ENCODE measurements at places on chromosomes 5 and 9. TPM values are rescaled to one million over a fixed set of nuclear protein-coding genes. Genes with fewer than 3 reads are reported as not detected.

The TIFAB gene
- total RNA-seq, result not detected

The ARL10 gene
- total RNA-seq, result 0.05 TPM

DNA sequence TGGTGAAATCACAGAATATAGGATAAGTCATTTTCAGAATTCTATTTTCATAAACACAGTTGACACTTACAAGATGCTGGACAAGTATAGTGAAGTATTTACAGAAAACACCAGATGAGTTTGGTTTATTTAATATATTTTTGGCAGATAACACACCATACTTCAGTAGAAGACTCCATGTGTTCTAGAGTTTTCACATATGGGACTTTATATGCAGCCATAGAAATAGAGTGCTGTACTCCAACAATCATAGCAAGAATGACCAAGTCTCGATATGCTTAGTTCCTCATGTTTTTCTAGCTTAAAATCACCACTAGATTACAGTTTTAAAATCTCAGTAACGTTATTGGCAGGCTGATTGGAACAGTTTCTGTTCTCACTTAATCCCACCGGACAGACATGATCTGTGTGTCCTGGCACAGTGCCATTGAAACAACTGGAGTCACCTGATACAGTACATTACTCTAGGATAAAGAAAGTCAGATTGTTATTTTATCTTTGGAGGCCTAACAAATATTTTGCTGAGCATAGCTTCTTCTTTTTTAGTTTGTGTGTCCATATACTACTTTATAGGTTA, 45.8 kb upstream of the ERBIN start:
- DNase-seq, result no peak

DNA sequence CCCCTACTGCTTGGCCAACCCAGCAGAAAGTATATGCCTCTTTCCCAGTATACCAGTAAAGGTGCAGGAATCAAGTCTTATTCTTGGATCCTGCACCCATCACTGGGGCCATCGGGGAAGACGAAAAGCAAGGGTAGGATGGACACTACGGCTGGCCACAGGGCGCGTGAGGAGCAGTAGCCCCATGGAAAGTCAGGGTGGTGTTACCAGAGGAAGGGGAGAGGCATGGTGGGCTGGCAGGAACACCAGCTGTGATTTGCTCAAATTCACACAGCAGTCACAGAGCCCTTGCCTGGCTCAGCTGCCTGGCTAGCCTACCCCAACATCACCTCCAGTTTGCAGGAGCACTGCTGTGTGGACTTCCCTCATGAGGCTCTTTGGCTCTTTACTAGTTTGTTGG, 34.5 kb upstream of the SAP30L start:
- DNase-seq, result no peak

DNA sequence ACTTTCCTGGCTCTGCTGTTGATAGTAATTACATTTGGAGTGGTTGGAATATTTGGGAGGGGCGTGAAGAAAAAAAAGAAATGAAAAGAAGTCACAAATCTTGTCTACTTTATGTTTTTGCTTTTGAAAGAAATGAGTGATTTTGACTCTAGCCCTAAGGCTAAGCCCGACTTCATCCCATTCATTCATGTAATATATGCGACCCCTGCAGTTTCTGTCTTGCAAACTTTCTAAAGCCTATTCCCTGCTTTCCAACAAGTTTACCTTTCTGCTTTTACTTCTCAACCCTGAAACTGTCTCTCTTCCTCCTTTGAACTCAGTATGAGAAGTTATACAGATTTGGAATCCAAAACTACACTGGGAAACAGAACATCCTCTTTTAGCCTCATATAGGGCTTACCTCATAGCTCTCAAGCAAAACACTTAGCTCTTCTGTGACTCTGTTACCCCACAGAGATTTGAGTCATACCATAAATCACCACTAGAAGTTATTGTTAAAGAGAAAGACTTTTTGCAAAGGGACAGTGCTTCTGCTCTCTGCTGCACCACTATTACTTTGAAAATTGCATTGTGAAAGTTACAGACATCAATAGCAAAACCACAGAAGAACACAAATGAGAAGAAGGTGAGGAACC, 1.6 kb downstream of the CFAP95 start:
- no peak for DNase-seq

GRCh38 chr9:97419309-97419867, 7.5 kb downstream of the TDRD7 start:
- no peak for DNase-seq

Measured in HCT116 (cell line).